ENCODE measurements at places on chromosomes 11 and 22. TPM values are rescaled to one million over a fixed set of nuclear protein-coding genes. Genes with fewer than 3 reads are reported as not detected.

The C22orf23 gene
- total RNA-seq = not detected

GRCh38 chr22:18112440-18112839 is 1.8 kb downstream of the TUBA8 start:
- no peak for DNase-seq

GRCh38 chr11:19294444-19294843 is 53.7 kb upstream of the E2F8 start:
- DNase-seq = no peak

GRCh38 chr11:116062490-116063171 is 558.4 kb upstream of the CADM1 start:
- DNase-seq = no peak

The BRSK2 gene
- 0.64 TPM for total RNA-seq

The RHOD gene
- total RNA-seq = 0.87 TPM

- DNase-seq = no peak
These were observed 10.6 kb downstream of the PLEKHB1 start for GRCh38 chr11:73656985-73657384.

DNA sequence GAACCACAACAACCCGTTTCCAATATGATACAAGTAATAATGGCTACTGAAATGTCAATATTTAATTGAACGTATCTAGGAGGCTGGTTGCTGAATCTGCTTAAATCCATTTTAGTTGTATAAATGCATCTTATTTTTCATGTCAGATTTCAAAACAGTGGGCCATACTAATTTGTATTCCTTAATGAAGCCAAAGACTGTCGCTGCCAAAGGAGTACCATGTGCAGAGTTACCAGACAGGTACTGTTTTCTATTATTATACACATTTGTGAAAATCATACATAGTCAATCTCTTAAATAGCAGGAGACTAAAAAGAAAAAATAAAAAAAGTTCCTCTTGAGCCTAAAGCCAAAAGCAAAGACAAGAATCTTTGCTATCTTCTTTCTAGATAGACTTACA is 632.3 kb downstream of the LRRC4C start:
- no peak for DNase-seq

GRCh38 chr11:120136356-120136755 is 1.6 kb downstream of the TRIM29 start:
- no peak for DNase-seq

- DNase-seq = no peak
These were observed 9.8 kb upstream of the TAGLN start for GRCh38 chr11:117189191-117189940.

DNA sequence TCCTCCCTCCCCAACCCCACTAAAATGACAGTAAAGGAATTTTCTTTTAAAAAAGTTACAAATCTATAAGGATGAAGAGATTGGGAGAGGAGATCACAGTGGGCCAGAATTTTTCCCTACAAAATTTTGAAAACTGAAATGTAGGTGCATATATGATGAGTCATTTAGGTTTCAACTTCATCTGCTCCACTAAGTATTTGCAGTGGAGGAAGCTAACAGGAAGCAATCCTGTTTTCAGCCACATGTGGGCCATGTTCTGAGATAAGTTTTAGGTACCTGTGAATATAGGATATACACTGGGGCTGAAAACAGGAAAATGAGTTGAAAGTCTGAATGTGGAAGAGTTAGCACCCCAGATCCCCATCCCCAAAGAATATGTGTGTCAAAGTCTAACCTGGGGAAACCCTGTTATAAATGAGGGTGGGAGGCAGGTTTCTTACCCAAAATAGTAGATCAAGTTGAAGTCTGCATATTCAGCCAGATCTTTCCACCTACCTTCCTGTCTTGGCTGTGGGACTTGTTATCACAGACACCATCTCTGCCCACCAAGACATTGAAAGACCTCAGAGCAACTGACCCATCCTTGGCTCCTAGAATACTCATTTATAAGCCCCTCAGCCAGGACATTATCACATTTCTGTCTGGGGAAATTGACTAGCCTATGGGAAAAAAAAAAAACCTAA is 87.3 kb downstream of the PACS1 start:
- DNase-seq = no peak

DNA sequence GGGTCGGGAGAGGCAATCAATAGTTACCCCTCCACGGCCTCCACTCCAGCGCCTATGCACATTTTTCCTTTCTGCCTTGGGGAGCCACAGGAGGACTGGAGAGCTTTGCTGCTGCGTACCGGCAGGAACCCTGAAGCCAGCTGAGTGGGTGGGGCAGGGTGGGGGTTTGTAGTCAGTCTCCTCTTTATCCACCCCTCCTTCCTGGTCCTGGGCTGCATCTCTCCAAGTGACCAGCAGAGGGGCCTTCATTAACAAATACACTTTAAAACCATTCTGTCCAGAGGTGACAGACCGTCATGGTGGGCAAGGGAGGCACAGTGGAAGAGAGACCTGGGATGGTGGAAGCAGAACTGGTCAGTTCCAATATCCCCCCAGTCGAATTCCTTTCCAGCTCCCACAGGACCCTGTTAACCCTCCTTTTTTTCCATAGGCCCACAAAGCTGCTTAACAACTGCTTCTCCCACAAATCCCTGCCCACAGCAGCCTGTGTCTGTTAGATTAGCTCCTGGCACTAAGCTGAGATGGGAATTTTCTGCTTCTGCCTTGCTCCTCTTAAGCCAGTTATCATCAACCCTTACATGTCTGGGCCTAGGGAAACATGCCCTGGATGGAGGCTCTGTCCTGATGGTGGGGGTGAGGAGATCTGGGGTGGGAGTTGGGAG is 3.9 kb upstream of the ABCG4 start:
- DNase-seq = peak; percentile 54
